ENCODE measurements at places on chromosomes 11 and 22.
A peak's percentile ranks its signal among the peaks of the same experiment; 100 is the strongest.

DNA sequence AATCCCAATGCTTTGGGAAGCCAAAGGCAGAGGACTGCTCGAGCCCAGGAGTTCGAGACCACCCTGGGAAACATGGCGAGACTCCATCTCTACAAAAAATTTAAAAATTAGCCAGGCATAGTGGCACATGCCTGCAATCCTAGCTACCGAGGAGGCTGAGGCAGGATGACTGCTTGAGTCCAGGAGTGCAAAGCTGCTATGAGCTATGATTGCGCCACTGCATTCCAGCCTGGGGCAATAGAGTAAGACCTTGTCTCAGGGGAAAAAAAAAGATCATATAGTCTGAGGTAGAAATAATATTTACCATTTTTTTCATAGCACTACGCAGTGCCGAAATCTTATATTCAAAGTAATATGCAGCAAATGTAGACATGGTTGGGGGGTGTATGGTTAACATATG, 47.8 kb downstream of the MRTFA start:
- DNase-seq: no peak

DNA sequence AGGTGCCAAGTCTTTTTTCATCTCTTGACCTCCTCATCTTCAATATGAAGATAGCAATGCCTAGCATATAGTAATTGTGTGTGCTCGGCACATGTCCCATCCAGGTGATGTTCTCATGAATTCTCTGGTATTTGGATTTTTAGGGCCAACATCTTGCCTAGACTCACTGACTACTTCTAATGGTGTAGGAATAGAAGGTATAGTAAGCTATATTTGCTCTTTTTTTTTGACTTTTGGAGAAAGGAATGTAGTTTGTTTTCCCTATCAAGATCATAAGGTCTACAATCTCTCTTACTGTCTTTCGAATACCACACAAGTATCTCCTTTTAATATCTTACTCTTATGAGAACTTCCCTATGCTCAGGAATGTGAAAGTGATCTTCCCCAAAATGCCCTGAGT, 3.2 kb downstream of the HBD start:
- no peak for DNase-seq

DNA sequence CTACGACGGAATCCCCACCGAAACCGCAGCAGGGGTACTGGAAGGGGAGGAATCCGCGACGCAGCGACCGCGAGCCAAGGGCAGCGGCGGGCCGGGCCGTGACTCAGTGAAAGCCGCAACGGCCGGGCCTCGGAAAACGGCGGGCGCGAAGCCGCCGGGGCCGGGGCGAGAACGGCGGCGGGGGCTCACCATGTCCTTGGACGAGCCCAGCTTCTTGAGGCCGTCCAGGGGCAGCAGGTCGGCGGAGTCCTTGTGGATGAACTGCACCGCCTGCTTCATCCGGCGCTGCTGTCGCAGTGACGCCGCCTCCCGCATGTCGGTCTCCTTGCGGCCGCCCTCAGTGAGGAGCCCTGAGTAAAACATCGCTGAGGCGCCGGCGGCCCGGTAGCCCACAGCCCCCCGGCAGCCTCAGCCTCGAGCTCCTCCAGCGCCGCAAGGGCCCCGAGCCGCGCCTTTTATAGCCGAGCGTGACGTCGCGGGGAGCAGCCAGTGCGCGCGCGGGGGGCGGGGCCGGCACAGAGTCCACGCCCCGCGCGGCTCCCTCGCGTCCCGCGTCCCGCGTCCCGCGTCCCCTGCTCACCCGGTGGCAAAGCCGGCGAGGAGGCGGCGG, at the start of gene NRIP3:
TSS of gene NRIP3 (minus strand) at position 429 of the 610 bp plus-strand sequence. CDS start at position 363, 66 bp downstream.
- DNase-seq: no peak

GRCh38 chr11:21072558-21072957, 403.2 kb downstream of the NELL1 start:
- no peak for DNase-seq

- no peak for DNase-seq
Measured at GRCh38 chr11:12503039-12503484, 125.7 kb downstream of the PARVA start.

- no peak for DNase-seq
Measured at GRCh38 chr11:128195057-128195751, 392.2 kb downstream of the ETS1 start.

DNA sequence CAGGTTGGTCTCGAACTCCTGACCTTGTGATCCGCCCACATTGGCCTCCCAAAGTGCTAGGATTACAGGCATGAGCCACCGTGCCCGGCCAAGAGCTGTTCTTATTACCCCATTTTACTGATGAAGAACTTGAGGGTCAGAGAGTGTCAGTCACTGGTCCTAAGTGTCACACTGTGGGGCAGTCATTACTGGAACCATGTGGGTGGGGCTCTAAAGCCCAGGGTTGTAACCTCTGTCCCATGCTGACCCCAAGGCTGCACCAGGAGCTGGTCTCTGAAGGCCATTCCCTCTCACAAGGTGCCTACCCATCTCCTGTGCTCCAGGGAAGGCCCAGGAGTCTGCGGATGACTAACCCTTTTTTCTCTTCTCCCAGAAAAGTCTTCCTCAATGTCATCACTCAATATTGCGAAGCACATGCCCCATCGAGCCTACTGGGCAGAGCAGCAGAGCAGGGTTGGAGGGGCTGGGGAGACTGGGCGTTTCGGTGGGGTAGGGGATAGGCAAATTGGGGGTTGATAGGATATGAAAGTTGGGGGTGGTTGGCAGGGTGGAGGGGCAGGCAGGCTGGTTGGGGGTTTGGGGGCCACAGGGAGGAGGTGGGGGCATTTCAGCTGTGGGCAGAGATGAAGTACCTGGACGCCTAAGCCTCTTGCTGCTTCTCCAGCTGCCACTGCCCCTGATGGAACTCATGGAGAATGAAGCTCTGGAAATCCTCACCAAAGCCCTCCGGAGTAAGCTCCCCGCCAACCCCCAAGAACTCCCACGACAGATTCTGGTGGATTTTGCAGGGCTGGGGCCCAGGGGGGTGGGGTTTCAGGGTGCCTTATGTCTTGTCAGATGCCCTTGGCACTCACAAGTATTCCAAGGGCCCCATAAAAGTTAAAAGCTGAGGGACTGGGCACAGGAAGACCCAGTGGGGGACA, 2.0 kb upstream of the ESRRA start:
- no peak for DNase-seq

- peak; percentile 42 for DNase-seq
Measured at GRCh38 chr22:37601540-37602442, 6.8 kb upstream of the GGA1 start.

- no peak for DNase-seq
Measured at GRCh38 chr11:40384991-40385390, 1074.5 kb downstream of the LRRC4C start.
